ENCODE measurements at places on chromosomes 5 and 9.

DNA sequence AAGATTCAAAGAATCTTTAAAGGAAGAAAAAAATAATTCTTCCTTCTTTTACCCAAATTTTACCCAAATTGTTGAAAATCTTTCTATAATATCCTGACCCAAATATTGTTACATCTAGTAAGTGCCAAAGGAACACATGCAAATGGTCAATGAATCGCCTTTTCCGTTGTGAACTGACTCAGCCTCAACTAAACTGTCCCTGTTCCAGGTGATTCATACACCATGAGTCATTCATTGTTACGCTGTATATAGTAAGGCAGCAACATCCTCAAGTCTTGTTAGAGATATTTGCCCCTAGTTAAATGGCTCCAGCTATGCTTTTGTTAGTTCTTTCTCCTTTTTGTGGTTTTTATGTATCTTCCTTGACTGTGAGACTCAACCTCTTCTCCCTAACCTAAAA, 9.7 kb downstream of the PTGER4 start:
- H3K27me3 ChIP-seq = no peaks in the 10 kb centered on the region
- H3K4me1 ChIP-seq = no peaks in the 10 kb centered on the region
- H3K4me3 ChIP-seq = no peak overlapping the region
- H3K27ac ChIP-seq = no peak overlapping the region
- H3K36me3 ChIP-seq = no peaks in the 10 kb centered on the region

- H3K4me3 ChIP-seq = no peak overlapping the region
- H3K27me3 ChIP-seq = no peaks in the 10 kb centered on the region
- no peak overlapping the region for H3K27ac ChIP-seq
- no peaks in the 10 kb centered on the region for H3K4me1 ChIP-seq
- no peaks in the 10 kb centered on the region for H3K36me3 ChIP-seq
These were observed 173.1 kb downstream of the PLPPR1 start for GRCh38 chr9:101201630-101202029.

DNA sequence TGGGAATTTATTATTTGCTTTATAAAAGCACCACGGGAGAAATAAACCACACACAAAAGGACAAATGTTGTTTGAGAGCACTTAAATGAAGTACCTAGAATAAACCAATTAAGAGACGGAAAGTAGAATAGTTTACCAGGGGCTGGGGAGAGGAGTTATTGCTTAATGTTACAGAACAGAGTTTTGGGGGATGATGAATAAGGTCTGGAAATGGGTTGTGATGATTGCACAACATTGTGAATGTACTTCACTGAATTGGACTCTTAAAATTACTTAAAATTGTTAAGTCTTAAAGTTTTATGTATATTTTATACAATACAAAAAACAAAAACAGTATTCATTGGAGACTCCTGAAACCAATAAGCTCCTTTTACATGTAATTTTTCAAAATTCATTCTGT, 1.5 kb downstream of the ZBTB43 start:
- H3K4me1 ChIP-seq = peaks cover 9% of the 10 kb centered on the region
- H3K27me3 ChIP-seq = no peaks in the 10 kb centered on the region
- no peaks in the 10 kb centered on the region for H3K36me3 ChIP-seq
- no peak overlapping the region for H3K27ac ChIP-seq

GRCh38 chr9:84947412-84947972, 278.0 kb downstream of the NTRK2 start:
- no peaks in the 10 kb centered on the region for H3K36me3 ChIP-seq
- no peaks in the 10 kb centered on the region for H3K27me3 ChIP-seq
- H3K4me3 ChIP-seq = no peak overlapping the region

GRCh38 chr9:82091610-82092009, 103.0 kb downstream of the SPATA31D1 start:
- H3K36me3 ChIP-seq = no peaks in the 10 kb centered on the region
- no peaks in the 10 kb centered on the region for H3K27me3 ChIP-seq
- no peaks in the 10 kb centered on the region for H3K4me1 ChIP-seq
- H3K4me3 ChIP-seq = no peak overlapping the region

GRCh38 chr5:179120951-179121666, 60.9 kb downstream of the ZNF354C start:
- H3K27me3 ChIP-seq = no peaks in the 10 kb centered on the region
- DNase-seq = no peak
- H3K27ac ChIP-seq = no peak overlapping the region
- H3K4me3 ChIP-seq = no peak overlapping the region
- no peaks in the 10 kb centered on the region for H3K36me3 ChIP-seq

- no peak overlapping the region for H3K27ac ChIP-seq
- peak overlapping the region; percentile 75 for H3K4me3 ChIP-seq
- peaks cover 10% of the 10 kb centered on the region for H3K4me1 ChIP-seq
- DNase-seq = peak; percentile 89
- peaks cover 45% of the 10 kb centered on the region for H3K27me3 ChIP-seq
- no peaks in the 10 kb centered on the region for H3K36me3 ChIP-seq
These were observed 4.1 kb upstream of the RGMB start for GRCh38 chr5:98769210-98769958.

DNA sequence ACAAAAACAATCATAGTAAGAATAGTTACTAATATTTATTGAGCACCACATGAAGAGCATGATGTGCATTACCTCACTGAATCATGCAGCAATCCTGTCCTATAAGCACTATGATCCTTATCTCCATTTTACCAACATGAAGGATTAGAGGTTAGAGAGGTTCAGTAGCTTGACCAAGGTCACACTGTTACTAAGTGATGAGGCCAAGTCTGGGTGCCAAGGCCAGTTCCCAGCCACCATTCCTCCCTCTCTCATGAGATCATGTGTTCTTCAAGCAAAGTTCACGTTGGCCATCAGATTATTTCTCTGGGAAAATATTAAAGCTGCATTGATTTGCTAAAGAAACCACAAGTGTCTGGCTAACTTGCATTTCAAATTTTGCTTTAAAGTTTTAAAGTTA, 31.0 kb downstream of the PDE8B start:
- H3K4me3 ChIP-seq = no peak overlapping the region
- no peak for DNase-seq
- no peak overlapping the region for H3K27ac ChIP-seq
- no peaks in the 10 kb centered on the region for H3K4me1 ChIP-seq

GRCh38 chr5:141898448-141899049, 20.3 kb upstream of the PCDH1 start:
- H3K4me1 ChIP-seq = peaks cover 7% of the 10 kb centered on the region
- no peaks in the 10 kb centered on the region for H3K36me3 ChIP-seq
- no peaks in the 10 kb centered on the region for H3K27me3 ChIP-seq
- no peak for DNase-seq

- no peak for DNase-seq
- H3K27me3 ChIP-seq = peaks cover 8% of the 10 kb centered on the region
- H3K27ac ChIP-seq = no peak overlapping the region
- peaks cover 7% of the 10 kb centered on the region for H3K4me1 ChIP-seq
These were observed 1.6 kb downstream of the PLK2 start for GRCh38 chr5:58458141-58458742.

DNA sequence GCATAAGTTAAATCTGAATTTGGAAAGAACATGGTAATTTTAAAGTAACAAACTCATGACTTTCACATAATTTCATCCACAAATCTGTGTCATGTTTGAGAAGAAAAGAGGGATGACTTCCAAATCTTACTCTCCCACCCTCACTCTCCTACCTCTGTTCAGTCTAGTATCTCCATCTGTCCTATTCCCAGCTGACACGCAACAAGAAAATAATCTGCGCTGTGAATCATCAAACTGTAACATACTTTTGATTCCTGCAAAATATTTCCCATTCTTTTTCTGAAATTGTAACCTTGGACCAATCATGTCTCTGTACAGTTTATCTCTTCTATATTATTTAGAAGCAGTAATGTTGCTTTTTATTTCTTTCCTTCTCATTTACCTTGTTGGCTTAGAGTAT, 91.4 kb downstream of the SLC12A2 start:
- H3K27me3 ChIP-seq = no peaks in the 10 kb centered on the region
- H3K4me1 ChIP-seq = no peaks in the 10 kb centered on the region
- no peak for DNase-seq
- H3K36me3 ChIP-seq = no peaks in the 10 kb centered on the region

DNA sequence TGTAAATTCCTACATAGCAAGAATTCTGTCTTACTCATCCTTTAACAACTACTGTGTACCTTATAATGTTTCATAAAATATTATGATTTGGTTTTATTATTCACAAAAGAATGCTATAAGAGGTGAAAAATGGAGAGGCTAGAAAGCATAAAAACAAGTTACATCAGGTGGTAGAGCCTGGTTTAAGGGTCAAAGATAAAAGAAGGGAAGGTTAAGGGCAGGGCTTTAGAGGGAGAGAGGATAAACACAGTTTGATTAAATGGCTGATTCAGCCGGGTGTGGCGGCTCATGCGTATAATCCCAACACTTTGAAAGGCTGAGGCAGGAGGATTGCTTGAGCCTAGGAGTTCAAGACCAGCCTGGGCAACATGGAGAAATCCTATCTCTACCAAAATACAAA, 40.4 kb upstream of the HSPB3 start:
- no peaks in the 10 kb centered on the region for H3K36me3 ChIP-seq
- H3K27ac ChIP-seq = no peak overlapping the region
- H3K27me3 ChIP-seq = no peaks in the 10 kb centered on the region

DNA sequence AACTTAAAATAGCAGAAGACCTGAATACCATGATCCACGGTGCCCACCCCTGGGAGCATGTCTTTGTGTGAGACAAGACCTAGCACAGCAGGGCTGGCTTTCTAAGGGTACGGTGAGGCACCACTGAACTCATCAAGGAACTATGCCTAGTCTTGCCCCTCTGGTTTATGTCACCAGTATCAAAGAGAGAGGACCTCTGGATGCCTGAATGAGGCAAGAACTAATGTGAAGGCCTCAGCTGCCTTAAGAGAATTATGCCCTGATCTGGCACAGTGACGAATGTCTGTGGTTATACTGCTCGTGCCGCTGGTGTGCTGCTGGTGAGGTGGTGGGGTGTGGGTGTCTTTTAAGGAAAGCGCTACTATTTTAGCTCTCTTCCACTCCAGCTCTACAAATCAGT, 23.0 kb downstream of the NREP start:
- H3K27ac ChIP-seq = no peak overlapping the region
- peaks cover 34% of the 10 kb centered on the region for H3K4me1 ChIP-seq
- DNase-seq = no peak

DNA sequence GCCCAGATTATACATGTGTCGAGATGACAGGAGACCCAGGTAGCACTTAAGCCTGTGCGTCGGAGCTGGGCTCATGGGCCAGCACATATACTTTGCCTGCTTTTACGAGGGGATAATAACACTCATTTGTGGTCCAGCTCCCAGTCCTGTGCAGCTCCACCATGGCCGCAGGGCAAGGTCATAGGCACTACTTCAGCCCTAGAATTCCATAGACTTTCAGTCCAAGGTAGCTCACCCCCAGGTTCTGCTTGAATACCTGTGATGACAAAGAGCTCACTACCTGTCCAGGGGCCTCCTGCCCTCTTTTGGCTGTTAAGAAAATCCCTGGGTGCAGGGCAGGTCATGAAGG, 1.7 kb downstream of the CORO2A start:
- peak overlapping the region; percentile 86 for H3K4me3 ChIP-seq
- H3K27me3 ChIP-seq = no peaks in the 10 kb centered on the region
- no peak overlapping the region for H3K27ac ChIP-seq
- DNase-seq = no peak
- H3K36me3 ChIP-seq = no peaks in the 10 kb centered on the region

- no peak overlapping the region for H3K27ac ChIP-seq
- H3K27me3 ChIP-seq = no peaks in the 10 kb centered on the region
- no peaks in the 10 kb centered on the region for H3K36me3 ChIP-seq
- DNase-seq = peak; percentile 10
- H3K4me1 ChIP-seq = no peaks in the 10 kb centered on the region
These were observed 1772.4 kb upstream of the CDH9 start for GRCh38 chr5:28810751-28811136.

DNA sequence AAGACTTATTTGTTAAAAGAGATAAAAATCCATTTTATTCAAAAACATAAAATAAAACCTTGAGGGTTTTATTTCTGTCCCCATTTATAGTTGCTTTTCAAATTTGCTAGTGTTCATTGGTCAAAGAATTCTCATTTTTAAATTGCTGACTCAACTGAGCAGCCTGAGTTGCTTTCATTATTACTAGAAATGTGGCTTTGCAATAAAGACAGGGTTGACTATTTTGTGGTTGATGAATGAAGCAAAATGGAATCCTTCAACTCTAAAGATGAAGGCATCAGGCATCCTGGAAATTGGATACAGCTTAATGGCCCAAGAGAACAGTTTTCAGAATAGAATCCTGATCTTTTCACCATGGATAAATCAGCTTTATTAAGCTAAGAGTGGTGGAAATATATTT, 23.9 kb upstream of the PPP3R2 start:
- H3K4me3 ChIP-seq = no peak overlapping the region
- DNase-seq = no peak
- H3K36me3 ChIP-seq = no peaks in the 10 kb centered on the region
- H3K27me3 ChIP-seq = no peaks in the 10 kb centered on the region
- H3K4me1 ChIP-seq = no peaks in the 10 kb centered on the region

GRCh38 chr5:174720612-174721529, 3.5 kb upstream of the MSX2 start:
- peak; percentile 80 for DNase-seq
- H3K27ac ChIP-seq = no peak overlapping the region
- H3K4me1 ChIP-seq = peaks cover 55% of the 10 kb centered on the region
- H3K27me3 ChIP-seq = peaks cover 90% of the 10 kb centered on the region
- no peaks in the 10 kb centered on the region for H3K36me3 ChIP-seq
- H3K4me3 ChIP-seq = peak overlapping the region; percentile 58

DNA sequence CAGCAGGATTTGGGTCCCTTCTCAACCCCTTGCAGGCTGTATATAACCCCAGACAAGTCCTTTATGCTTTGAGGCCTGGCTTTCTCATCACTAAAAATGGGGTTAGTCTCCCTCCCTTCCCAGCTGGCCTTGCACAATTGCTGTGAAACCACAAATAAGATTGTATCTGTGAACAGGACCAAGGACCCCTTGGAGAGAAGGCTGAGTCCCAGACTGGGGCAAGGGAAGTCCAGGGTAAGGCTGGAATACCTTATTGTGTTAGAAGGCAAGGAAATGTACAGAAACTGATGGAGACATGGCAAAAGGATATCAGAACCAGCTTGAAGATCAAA, 11.4 kb downstream of the MACROH2A1 start:
- peaks cover 3% of the 10 kb centered on the region for H3K36me3 ChIP-seq
- H3K27me3 ChIP-seq = no peaks in the 10 kb centered on the region
- DNase-seq = no peak
- no peak overlapping the region for H3K4me3 ChIP-seq

DNA sequence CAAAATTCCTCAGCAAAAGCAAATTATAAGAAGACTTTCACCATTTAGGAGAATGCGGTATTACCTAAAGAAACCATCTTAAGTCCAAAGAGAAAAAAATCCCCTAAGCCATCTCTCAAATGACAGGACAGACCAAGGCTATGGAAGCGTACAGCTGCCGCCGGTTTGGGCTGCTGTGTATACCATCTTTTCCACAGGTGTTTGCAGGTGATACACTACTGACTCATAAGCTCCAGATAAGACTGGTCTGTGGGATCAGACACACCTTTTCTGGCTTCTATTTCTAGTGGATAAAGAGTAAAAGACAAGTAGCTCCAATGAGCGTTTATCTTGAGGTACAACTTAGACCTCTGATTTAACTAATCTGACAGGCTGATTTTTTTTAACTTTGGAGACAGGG, 7.7 kb downstream of the CDKN2AIPNL start:
- H3K4me1 ChIP-seq = no peaks in the 10 kb centered on the region
- H3K4me3 ChIP-seq = no peak overlapping the region
- no peak for DNase-seq
- no peaks in the 10 kb centered on the region for H3K27me3 ChIP-seq
- H3K36me3 ChIP-seq = 0 out of 2 replicates have a peak, but pooled peaks cover under 1% of the 10 kb centered on the region

GRCh38 chr5:121503111-121503840, 348.4 kb upstream of the FTMT start:
- H3K27ac ChIP-seq = no peak overlapping the region
- H3K4me3 ChIP-seq = no peak overlapping the region
- no peaks in the 10 kb centered on the region for H3K36me3 ChIP-seq
- H3K27me3 ChIP-seq = no peaks in the 10 kb centered on the region
- DNase-seq = peak; percentile 85

- peaks cover 32% of the 10 kb centered on the region for H3K36me3 ChIP-seq
- 0 out of 2 replicates have a peak, but pooled peaks cover 3% of the 10 kb centered on the region for H3K4me1 ChIP-seq
These were observed 1.5 kb downstream of the THG1L start for GRCh38 chr5:157732596-157733262.

All from GM23338 (cell line).